ENCODE measurements at places on chromosomes 5 and 9.

GRCh38 chr5:159471904-159472303 is 141.6 kb upstream of the IL12B start:
- DNase-seq: no peak

DNA sequence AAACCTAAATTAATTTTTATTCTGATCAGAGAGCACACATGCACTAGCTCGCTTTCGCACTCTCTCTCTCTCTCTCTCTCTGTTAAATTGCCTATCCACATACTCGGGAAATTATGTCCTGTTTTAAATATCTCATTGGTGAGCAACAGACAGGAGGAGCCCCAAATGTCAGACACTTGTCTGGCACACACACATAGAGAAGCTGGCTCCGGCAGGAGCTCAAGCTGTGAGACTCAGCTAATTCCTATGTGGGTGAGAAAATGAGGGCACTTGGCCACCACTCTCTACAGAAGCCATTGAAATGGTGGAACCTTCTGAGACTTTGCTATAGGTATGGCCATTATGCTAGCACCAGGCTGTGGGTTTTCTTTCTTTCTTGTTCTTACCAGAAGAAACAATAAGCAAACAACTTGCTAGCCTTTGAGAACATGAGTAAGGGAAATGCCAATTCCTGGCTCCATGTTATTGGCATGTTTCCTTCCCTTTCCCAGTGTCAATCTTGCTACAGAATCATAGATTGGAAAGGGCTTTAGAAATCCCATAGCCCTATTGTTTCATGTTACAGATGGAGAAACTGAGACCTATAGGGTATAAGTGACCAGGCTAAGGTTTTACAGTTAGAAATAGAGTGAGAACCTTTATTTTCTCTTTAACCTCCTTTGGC is 9.0 kb downstream of the RFX3 start:
- no peak for DNase-seq

DNA sequence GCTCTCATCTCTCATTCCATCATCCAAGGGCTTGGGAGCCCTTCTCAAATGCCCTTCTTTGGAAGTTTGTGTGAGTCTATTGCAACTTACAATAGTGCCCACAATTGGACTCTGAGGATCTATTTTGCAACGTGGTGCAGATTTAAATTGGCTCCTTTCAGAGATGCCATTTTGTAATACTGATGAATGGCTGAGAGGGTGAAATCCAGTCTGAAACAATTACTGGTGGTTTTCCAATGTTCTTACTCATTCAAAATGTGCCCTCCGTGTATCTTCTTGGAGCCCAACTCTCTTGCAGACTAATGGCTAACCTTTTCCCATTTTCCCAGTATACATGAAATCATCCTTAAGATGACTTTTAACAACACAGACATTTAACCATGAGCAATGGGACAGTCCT is 6.1 kb downstream of the ZNF462 start:
- DNase-seq: no peak

GRCh38 chr5:60916646-60917045 is 28.2 kb downstream of the ERCC8 start:
- DNase-seq: no peak

DNA sequence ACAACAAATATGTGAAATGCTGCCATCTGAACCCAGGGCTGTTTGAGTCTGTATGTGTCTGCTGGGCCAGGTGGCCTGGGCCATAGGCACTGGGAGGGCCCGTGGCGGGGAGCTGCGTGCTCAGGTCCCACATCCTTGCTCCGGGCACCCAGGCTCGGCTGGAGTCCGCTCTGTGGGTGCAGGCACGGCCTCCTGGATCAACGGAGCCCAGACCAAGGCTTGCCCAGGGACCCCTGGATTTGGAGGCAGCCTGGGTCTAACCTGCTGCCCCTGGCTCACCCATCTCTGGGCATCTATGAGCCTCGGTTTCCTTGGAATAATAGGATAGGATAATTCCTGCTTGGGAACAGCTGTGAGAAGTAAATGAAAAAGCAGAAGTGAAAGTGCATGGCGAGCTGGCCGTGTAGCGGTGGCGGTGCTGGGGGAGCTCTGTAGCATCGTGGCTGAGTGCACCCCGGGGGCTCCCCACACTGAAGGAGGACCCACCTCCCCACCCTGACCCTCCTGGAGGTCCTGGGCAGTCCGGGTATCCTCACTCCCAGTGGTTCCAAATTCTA is 1.2 kb downstream of the CDHR2 start:
- DNase-seq: no peak
